RWPE1 (cell line): ENCODE measurements at places on chromosomes 11 and 22.

DNA sequence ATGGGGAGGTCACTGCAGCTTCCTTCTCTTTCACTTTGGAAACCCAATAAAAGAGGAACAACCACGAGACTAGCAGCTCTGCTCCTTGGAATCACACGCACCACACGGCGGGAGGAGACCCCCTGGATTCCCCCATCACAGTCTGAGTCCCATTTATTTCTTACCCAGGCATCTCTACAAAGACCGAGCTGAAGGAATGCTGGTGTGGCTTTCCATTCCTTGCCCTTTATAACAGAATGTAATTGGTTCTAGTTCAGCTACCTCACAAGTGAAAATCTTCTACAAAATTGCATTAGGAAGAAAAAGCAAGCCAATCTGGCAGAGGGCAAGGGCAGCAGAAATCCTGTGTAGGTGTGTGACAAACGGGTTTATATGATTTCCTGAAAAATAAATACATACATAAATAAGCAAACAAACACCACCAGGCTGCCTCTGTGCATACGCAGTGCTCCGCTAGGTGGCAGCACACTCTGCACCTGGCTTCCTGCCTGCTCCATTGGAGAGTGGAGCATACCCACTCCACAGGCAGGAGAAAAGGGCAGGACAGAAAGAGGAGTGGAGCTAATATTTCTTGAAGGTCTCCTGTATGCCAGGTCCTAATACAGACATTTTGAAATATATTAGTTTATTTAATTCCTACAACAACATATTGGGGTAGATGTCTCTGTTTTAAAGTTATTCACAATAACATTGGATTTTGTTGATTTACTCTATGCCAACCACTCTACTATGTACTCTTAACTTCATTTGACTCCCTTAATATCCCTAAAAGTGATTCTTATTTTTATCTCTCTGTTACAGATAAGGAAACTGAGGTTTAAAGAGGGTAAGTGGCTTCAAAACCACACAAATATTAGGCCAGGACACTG is 673.1 kb downstream of the KCNA4 start:
- peak; percentile 54 for DNase-seq

DNA sequence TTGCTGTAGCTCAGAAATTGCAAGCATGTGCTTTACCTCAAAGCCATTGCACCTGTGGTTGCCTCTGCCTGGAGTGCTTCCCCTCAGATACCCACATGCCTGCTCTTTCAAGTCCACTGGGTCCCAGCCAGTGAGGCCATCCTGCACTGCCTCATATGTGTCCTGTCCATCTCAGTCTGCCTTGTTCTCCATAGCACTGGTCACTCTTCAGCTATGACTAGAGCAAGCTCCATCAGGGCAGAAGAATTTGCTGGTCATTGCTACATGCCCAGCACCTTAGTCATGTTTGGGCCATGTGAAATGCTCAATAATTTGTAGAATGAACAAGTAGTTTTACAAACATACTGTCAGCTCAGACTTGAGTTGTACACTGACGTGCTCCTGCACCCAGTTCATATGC is 64.4 kb upstream of the HORMAD2 start:
- DNase-seq: no peak

DNA sequence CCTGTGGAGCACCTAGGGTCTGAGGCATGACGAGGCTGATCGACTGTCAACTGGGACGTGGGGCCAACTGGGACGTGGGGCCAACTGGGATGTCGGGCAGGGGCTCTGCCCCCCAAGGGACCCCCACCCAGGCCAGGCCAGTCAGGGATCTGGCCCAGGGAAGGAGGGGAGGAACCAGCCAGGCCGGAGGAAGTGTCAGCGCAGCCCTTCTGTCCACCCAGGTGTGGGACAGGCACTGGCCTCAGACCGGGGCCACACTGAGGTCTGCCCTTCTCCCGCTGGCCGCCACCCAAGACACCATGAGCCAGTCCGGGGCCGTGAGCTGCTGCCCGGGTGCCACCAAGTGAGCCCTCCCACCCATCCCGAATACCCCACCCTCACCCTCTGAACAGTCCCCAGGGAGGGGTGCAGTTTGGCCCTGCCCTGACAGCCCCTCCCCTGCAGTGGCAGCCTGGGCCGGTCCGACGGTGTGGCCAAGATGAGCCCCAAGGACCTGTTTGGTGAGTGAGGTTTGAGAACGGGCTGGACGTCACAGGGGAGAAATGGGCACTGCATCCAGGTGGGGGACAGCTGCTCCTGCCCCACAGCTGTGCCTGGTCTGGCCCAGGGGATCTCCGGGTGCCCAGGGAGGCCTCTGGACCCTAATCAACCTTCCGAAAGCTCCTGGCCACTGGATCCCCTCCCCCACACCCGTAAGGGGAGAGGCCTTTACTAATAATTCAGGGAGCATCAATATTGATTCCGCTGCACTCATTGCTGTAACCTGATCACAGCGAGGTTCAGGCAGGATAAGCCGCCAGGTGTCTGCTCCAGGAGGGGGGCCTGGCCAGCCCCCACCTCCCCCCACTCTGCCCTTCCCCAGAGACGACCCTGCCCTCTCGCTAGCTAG is 3.3 kb downstream of the EPS8L2 start:
- DNase-seq: no peak

- DNase-seq: no peak
Observed at GRCh38 chr11:76083563-76084451, 122.5 kb downstream of the WNT11 start.

DNA sequence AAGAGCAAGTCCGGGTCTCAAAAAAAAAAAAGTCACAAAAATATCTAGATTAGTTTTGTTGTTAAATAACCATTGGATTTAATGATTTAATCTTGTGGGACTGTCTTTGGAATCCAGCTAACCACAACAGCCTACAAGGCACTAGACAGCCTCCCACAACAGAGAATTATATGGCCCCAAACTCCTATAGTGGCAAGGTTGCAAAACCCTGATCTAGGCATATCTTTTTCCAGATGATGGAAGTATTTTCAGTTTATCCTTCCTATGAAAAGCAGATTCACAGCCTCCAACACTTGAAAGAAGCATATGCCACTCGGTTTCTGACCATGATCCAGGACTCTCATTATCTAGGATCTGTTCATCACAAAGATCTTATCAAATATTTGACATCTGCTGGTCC is 5.4 kb upstream of the C11orf87 start:
- no peak for DNase-seq

DNA sequence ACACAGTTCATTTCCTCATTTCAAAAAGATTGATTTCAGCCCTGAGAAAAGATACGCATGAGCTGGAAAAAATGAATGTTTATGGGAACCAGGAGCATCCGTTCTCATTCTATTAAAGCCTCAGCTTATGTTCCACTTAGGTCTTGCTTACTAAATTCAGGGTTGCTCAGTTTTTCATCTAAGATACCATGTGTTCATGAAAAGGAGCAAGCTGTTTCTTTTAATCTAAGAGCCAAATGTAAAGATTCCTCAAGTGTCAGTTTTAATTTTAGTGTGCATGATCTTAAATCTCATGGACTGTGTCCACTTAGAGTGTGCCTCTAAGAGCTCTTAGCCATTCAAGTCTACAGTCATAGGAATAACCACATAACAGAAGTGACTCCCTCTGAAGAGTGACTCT is 141.5 kb upstream of the ARHGAP42 start:
- DNase-seq: no peak

DNA sequence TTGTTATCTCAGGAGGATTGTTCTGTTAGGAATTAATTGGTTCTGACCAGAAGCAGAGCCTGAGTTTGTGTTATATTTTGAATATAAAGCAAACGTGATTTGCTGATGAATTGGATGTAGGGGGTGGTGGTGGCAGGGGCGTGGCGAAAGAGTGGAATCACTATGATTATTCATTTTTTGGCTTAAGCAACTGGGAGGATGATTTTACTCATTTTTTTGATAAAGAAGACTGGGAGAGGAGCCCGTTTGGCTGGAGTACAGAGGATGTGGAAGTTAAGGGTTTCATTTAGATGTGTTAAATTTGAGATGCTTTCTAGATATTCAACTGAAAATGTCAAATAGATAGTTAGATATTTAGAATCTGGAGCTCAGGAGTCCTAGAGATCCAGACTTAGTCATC is 83.4 kb upstream of the MYO18B start:
- no peak for DNase-seq

DNA sequence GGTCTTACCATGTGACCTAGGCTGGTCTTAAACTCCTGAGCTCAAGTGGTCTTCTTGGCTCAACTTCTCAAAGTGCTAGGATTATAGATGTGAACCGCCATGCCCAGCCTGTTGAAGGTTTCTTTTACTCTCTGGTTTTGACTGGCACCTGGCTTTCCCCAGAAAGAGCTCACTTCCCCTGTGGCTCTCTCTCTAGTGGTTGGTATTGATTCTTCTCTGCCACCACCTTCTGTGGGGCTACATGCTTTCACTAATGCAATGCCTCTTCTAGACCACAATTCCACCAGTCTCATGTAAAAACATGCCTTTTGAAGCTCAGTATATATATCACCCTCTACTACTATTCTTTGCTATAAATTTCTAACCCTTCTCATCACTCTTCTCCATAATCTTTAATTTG is 67.2 kb downstream of the CCDC83 start:
- no peak for DNase-seq

DNA sequence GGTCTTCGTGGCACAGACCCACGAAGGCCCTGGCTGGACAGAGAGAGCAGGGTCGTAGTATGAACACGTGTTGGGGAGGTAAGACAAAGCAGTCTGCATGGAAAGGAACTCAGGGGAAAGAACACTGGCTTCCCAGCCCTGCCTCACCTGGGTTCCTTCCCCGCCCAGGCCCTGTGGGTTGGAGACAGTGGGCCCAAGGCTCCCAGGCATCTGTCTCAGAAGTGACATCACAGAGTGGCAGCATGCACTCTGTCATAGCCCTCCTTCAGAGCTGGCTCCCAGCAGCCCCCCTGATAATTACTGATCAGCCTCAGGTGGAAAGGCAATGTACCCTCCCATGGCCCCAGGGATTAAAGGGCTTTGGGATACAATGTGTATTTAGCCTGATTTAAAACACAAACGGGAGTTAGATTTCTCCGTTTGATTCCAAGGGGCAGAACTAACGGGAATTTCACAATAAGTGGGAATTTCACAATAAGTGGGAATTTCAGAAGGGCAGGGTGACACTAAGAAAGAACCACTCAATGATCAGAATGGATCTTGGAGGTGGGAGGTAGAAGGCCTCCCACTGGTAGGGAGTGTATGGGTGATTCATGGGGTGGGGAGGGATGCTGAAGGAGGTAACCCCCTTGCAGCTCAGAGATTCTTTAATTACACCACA is 65.1 kb downstream of the SLC22A12 start:
- DNase-seq: no peak

GRCh38 chr11:22343371-22344032 is 5.3 kb downstream of the SLC17A6 start:
- no peak for DNase-seq

DNA sequence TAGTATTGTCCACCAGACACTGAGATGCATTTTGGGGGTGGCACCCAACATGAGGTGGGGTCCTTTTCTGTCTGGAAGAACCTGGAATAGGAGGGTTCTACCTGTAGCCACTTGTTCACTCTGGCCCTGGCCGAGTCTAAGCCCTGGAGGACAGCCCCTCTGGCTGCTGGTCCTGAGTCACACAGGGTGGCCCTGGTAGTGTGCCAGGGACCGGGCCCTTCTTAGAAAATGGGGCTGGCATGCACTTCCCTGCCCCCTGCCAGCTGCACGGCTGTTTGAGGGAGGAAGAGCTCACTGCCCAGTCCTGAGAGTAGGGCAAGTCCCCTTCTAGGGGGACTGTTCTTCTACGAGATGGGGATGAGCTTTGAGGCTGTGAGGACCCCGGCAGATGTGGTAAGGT is 2.2 kb downstream of the PLCB3 start:
- no peak for DNase-seq

GRCh38 chr11:41536021-41536568 is 76.6 kb upstream of the LRRC4C start:
- DNase-seq: no peak

GRCh38 chr11:129391360-129391759 is 15.7 kb downstream of the BARX2 start:
- no peak for DNase-seq

GRCh38 chr11:130775306-130776060 is 140.8 kb downstream of the SNX19 start:
- peak; percentile 74 for DNase-seq

GRCh38 chr11:20089796-20090653 is 70.2 kb downstream of the DBX1 start:
- DNase-seq: no peak

DNA sequence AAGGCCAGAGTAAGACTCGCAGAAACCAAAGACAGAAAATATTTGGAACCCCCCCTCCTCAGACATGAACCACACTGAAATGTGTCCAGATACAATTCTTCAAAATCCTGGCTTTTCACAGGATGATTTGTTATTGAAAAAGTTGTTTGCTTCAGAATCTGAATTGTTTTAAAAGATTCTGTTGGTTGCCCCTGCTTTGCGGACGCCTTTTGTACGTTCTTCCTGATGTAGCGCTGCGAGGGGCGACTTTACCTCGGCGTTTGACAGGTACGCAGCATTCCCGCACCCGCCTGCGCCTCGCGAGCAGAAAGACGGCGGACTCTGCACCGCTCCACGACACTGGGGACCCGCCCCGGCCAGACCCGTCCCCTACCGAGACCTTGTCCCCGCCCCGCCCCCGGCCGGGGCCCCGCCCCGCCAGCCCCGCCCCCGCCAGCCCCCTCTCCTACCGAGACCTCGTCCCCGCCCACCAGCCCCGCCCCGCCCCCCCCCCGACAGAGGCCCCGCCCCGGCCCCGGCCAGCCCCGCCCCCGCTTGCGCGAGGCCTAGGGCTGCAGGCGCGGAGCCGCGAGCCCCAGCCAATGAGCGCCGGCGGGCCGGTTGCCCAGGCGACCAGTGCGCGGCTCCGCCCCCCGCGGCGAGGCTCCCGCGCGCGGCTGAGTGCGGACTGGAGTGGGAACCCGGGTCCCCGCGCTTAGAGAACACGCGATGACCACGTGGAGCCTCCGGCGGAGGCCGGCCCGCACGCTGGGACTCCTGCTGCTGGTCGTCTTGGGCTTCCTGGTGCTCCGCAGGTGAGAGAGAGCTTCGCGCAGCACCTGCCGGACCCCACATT is at the start of gene GLB1L2:
Gene GLB1L2 (plus strand): TSS at position 635 of the 835 bp plus-strand sequence. CDS start 74 bp downstream, at position 709.
- DNase-seq: peak; percentile 91

- no peak for DNase-seq
Observed at GRCh38 chr22:21455334-21456089, 11.7 kb upstream of the TMEM191C start.

DNA sequence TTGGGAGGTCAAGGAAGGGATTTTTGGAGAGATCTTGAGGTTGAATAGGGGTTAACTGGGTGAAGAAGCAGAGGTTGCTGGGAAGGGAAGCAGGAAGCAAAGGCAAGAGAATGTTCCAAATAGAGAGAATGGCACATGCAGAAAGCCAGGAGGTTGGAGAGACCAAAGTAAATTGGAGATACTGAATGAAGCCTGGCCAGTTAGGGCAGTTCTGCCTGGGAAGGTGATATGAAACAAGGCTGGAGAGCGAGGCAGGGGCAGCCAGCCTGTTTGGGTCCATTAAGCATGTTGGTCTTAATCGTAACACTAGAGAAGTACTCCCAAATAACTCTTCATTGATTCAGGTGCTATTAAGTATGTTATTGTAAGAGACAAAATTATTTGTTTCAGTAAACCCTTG is 48.2 kb downstream of the ZNF143 start:
- no peak for DNase-seq

GRCh38 chr22:50697667-50698506 is 25.3 kb downstream of the SHANK3 start:
- no peak for DNase-seq

GRCh38 chr11:102267609-102268008 is 49.7 kb upstream of the BIRC3 start:
- DNase-seq: peak; percentile 75

- DNase-seq: no peak
Observed at GRCh38 chr11:14803846-14804245, 88.2 kb downstream of the CYP2R1 start.
